ENCODE measurements at places on chromosomes 3 and 15.
A peak's percentile ranks its signal among the peaks of the same experiment; 100 is the strongest.

DNA sequence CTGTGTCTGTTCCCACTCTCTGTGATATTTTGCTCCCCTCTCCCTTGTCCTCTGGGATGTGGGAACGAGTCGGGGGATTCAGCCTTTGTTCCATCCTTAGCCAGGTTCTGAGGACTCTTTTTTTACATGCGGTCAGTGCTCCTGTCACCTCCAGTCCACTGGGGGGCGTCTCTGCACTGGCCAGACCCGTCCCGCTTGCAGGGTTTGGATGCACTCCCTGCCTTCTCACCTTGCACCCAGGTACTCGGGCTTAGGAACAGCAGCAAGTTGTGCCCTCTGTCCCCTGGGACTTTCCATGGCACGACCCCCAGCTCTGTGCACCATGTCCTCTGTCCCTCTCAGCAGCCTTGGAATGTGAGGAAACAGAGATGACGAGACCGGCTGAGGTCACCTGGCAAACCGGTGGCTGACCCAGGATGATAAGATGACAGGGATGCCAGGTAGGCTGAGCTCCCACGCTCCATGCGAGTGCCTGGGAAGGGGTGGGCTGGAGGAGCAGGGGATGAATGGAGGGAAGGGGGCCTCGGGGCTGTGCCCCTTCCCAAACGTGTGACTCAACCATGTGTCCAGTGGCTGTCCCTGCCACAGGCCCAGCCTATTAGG is 27.3 kb upstream of the FGD5 start:
- DNase-seq, result peak; percentile 32

DNA sequence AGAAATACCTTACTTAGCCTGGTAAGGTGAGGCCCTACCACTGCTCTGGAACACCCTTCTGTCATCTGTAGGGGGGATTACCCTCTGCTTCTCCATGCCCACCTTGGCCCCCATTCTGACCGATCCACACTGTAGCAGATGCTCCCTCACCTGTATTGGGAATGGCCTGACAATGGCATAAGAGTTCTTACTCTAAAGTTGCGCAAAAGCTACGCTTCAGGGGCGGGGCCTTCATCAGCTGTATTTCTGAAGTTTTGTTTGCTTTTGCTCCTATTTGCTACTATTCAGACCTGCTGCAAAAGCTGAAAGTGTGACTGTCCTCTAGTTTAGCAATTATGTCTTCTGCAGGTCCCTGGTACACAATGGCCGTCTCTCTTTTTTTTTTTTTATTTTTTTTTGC is 252.6 kb downstream of the TLE3 start:
- no peak for DNase-seq

GRCh38 chr3:111768571-111769100 is 90.4 kb upstream of the PHLDB2 start:
- DNase-seq, result no peak

DNA sequence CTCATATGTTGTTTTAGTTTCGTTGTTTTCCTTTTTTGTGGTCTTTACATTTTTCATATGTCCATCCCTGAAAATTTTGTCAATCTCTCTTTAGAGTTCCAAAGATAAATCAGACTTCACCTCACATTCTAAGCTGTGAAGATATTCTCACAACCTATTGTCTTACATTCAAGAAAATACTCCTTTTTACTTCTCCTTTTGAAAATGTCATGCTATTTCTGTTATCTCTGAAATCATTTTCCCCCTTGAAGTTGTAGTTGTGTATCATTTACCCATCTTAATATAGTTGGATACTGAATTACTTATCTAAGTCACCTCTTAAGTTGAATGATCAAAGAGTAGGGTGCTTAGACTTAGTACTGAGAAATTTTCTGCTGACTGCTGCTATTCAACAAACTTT is 74.3 kb downstream of the DCUN1D1 start:
- DNase-seq, result no peak

DNA sequence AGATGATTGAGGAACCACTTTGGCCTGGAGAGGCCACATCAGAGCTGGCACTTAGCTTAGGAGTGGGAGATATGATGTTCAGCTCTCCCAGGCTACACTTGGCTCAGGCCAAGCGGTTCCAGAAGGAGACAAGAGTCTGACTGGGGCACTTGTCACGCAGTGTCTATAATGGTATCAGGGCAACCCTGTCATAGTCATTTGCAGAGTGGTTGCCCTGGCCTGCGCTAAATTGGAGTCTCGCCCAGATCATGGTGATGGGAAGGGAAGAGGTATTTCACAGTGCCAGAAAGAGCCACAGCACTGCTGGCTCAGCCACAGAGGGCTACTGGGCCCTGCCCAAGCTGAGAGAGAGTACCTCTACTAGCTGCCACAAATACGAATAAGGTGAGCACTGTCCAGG is 186.9 kb upstream of the CRBN start:
- no peak for DNase-seq

DNA sequence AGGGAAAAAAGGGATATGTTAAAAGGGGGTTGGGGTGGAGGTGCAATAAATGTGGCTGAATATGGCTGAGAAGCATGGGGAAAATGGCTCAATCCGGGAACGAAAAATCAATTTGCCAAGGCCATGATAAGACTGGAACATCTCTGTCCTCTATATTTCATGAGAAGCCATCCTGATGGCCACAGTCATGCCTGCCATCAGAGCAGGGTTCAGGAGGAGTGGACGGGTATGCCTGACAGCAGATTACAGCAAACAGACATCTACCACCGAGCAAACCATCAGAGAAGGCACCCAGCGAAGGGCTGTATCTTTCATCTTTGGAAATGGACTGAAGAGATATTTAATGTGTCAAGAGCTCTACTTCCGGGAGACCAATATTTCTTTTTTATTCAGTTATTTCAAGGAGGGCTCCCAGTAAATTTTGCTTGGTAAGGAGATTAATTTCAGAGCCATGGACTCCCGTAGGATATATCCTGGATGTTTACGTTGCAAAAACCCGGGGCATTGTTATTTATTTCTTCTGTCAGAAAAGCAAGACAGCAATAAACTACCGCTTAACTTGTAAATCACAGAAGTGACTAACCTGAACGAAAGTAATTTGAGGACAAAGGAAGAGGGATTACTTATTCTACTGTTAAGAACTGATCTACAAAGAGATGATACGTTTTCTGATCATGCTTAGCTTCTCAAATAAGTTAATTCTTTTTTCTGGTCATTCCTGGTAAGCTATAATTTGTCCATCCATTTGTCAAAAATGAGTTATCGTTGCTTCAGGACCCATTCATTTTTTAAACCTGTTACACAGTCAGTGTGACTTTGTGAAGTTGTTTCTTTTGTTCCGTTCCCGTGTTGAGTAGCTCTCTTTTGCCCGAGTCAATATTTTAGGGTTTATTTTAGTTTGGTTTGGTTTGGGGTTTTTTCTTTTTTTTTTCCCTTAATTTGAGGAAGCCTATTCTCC is 80.6 kb upstream of the CHD2 start:
- no peak for DNase-seq

DNA sequence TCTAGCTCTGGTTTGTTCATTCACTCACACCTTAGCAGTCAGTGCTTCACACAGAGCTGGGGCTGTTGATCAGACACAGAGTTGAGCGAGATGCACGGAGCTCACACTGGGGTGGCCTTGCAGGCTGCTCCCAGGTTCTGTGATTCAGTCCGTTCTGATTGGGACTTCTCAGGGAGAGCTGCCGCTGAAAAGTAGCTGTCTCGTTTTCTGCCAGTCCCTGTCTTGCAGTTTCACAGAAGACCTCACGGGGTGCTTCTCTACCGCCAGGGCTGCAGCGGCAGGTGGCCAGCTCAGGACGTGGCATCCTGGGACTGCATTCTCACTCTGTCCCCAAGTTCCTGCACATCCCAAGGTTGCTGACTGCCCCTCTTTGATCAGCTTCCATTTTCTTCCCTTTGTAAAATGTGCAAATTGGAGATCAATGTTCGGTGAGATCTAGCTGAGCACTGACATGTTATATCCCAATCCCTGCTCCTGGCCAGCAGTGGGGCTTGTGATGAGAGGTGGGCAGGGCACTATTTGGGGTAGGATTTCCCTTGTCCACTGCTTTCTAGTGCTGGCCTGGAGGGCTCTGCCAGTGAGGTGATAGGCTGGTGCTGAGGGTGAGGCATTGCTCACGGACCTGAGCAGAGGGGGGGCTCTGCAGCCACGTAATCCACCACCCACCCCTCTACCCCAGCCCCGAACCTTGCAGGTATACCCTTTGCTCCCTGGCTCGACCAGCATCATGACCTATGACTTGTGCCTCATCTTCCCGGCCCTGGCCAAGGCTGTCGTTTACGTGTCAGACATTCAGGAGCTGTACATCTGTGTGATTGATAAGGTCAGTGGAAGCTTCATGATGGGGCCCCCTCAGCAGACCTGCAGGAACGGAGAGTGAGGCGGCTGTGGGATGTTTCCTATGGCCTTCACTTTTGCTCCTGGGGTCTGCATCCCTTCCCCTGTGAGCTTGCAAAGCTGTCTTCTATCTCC is 5.3 kb upstream of the TXNRD3 start:
- no peak for DNase-seq

- DNase-seq, result no peak
Measured at GRCh38 chr3:26505399-26505798, 117.2 kb upstream of the LRRC3B start.

- no peak for DNase-seq
Measured at GRCh38 chr3:113304856-113305540, 93.6 kb downstream of the BOC start.

GRCh38 chr3:9420850-9421549 is 23.6 kb downstream of the SETD5 start:
- no peak for DNase-seq

- no peak for DNase-seq
Measured at GRCh38 chr15:80978685-80979329, 10.8 kb downstream of the MESD start.

GRCh38 chr3:129245141-129245540 is 4.3 kb upstream of the COPG1 start:
- no peak for DNase-seq

- DNase-seq, result no peak
Measured at GRCh38 chr3:39128951-39129350, 21.5 kb downstream of the TTC21A start.

DNA sequence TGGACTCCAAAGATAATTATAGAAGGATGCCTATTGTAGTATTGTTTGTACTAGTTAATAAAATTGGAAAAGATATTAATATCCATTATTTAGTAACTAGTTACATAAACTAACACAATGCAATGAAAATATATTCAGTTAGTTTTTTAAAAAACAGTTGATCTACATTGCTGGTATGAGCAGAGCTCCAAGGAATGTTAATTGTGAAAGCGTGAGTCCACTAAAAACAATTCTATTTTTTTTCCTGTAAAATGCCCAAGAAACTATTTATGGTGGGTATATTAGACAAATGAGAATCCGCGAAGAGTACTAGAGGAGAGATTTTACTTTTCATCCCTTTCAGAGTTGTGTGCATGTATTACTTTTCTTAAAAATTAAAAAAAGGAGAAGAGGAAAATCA is 104.3 kb downstream of the MCTP2 start:
- DNase-seq, result no peak

GRCh38 chr3:97430601-97431000 is 334.0 kb upstream of the ARL6 start:
- DNase-seq, result no peak

- DNase-seq, result no peak
Measured at GRCh38 chr15:73079565-73079964, 27.3 kb downstream of the NEO1 start.

DNA sequence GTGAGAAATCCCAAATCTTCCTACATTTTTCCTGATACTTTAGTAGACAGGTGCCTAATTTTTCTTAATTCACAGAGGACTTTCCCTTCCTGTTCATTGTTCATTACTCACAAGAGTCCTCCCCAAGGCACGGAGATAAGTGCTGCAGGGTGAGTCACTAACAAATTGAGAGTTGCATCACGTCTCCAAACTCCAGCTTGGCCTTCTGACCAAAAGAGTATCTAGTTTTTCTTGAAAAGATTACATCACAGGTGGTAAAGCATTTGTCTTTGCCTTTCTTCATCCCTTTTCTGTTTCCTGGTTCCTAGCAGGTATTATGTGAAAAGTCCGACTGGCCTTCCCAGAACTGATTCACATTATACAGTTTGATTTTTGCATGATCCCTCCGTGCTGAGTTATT is 24.9 kb upstream of the RASGRP1 start:
- DNase-seq, result no peak

DNA sequence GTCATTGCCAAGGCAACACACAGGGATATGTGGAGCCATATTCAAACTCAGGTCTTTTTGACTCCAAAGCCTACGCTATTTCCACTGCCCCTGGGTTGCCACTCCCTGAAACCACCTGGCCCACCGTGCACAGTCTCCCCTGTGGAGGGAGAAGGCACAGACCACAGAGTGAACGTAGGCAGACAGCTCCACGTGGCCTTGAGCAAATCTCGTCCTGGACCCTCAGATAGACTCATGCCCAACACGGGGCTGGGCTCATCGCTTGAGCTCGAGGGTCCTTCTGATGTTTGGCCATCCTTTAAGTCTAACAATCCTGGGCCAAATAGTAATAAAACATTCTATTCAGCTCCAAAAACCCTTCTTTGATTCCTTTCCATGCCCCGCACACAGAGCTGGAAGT is 72.0 kb downstream of the CPN2 start:
- no peak for DNase-seq

- DNase-seq, result no peak
Measured at GRCh38 chr3:153246331-153246730, 84.3 kb downstream of the RAP2B start.

GRCh38 chr15:78390826-78391225 is 47.2 kb upstream of the IREB2 start:
- DNase-seq, result no peak

GRCh38 chr3:50336452-50337174 is 4.0 kb downstream of the RASSF1 start:
- no peak for DNase-seq

Measured in T-helper 9 cell (primary cell).